ENCODE measurements at places on chromosomes 3 and 15.

DNA sequence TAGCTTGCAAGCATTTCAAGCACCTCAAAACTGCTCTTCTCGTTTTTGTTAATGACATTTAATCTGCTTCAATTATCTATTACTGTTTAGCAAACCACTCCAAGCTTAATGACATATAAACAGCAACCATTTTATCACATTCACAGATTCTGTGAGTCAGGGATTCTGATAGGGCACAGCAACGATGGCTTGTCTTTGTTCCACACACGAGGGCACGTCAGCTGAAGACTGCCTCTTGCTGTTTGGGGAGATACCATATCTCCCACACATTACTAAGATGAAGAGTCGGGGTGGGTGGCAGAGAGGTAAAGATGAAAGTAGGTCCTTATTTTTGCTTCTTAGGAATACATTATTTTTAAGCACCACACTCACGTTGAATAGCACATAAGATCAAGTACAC, 19.3 kb downstream of the CPOX start:
- no peak for DNase-seq

DNA sequence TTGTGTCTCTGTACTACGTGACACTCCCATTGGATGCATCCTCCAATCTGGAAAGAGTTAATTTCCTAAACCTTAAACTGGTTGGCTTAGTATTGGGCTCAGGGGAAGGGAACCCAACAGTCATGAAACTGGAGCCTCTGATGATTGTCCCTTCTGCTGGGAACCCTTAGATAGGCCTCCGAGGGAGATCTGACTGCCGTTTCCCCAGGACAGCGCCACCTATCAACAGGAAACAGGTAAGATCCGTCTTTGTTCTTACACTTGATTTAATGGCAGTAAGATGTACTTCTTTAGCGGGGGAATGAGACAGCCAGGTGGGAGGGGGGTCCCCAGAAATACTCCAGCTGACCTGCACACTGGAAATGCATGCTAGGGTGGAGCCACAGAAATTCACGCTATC, 1749.6 kb downstream of the SI start:
- DNase-seq = no peak

- DNase-seq = no peak
These were observed 38.4 kb upstream of the TIPARP start for GRCh38 chr3:156635973-156636372.

DNA sequence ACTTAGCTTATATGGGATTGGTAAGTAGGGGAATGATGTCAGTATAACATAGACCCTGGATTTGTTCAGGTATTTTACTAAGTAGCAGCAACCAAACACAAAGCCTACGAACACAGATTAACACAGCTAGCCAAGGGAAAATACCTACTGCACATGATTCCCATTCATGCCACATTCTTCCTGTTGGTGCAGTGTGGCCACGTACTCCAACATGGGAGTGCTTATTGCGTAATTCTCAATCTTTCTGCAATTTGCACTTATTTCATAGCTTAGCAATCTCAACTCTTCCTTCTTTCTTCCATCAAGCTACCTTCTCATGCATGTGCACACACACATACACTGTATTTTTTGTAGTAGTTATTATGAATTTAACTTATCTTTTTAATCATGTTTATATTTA, 186.8 kb downstream of the IL5RA start:
- no peak for DNase-seq

DNA sequence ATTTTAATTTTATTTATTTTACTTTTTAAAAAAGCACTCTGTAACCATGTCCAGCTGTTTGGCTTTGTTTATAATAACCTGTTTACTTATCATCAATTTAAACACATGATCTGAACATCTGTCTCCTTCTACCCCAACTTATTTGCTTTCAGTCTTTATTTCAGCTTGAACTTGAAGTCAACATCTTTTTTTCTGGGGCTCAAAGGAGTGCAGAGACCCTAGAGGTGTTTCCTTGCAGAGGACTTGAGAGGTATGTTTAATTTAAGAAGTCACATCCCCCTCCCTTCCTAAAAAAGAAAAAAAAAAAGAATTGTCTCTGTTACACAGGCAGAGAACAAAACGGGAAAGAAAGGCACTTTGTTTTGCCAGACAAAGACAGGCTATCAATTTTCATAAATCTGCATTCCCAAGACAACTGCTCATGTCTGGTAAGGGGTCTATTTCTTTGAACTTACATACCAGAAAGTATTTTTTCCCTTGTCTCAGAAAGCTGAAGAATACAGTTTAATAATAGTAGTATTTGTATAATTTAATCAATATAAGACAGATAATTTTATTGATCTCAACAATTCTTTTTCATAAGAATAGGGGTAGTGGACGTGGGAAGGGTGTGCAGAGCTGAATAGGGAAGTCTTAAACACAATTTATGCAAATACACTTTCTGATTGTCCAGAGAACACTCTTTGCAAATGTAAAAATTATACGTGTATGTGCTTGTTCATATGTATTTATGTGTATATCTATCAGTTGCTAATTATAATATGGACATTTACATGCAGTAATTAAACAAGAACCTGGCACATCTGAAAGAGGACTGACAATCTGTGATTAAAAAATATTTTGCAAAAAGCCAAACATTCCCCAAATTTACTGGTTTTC, 109.7 kb upstream of the PDZRN3 start:
- no peak for DNase-seq

DNA sequence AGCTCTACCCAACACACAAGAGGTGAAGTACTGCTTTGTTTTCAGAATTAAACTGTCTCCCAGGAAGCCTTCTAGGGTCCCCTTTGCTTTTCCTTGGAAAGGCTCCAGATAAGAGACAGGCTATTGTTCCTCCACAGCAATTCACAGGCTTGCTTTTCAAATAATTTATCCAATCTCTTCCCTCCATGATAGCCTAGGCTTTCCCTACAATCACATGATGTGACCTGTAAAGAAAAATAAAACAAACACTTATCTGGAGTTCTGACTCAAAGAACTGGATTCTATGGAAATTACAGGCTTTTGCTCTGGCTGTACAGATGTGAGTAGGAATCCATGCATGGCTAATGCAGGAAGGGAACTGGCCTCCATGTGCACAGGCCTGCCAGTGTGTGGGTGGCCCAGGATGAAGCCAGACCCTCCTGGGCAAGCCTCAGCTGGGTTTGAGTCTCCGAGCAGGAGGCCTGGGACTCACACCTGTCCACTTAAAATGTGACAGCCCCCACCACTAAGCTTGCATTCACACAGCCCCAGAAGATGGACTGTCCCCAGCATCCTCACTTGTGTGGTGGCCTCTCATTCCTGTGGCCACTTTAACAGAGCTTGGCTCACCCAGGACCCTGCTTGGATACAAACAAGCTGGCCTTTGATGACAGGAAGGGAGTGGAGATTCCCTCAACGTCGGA, 75.8 kb upstream of the LEKR1 start:
- DNase-seq = no peak

- no peak for DNase-seq
These were observed 82.0 kb downstream of the BOC start for GRCh38 chr3:113293348-113293747.

DNA sequence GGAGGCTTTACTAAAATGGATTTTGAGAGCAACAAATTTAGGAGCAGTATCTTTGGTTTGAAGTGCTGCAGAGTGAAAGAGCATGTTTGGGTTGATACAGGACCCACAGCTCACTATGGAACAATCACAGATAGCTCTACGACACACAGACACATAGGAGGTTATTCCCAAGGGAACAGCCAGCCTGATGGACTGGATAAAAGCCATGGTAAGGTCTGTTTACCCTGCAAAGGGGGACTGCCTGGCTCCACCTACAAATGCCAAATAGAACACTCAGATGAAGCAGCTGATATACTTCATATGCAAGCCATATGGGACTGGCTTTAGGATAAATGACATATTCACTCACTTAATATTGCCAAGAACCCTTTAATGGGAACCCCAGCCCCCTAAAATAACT, 75.4 kb downstream of the CDC25A start:
- no peak for DNase-seq

DNA sequence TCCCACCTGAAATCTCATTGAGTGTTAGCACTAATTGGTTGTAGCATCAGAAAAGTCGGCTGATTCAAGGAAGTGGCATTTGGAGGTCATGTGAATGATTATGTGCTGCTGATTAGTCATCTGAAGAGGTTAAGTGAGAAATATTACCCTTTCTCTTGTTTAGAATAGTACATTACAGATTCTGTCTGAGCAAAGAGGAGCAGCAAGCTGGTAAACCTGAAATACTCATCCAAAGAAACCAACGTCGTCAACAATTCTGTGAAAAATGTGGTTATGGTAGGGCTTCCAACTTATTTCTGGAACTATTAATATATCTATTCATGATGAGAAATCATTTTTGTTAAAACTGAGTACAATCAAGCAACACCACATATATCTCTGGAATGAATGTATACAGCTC, 1024.9 kb downstream of the TUSC7 start:
- DNase-seq = no peak

GRCh38 chr3:12898290-12898964, 57.1 kb upstream of the RPL32 start:
- no peak for DNase-seq

GRCh38 chr15:97817276-97817890, 143.1 kb upstream of the ARRDC4 start:
- DNase-seq = no peak

DNA sequence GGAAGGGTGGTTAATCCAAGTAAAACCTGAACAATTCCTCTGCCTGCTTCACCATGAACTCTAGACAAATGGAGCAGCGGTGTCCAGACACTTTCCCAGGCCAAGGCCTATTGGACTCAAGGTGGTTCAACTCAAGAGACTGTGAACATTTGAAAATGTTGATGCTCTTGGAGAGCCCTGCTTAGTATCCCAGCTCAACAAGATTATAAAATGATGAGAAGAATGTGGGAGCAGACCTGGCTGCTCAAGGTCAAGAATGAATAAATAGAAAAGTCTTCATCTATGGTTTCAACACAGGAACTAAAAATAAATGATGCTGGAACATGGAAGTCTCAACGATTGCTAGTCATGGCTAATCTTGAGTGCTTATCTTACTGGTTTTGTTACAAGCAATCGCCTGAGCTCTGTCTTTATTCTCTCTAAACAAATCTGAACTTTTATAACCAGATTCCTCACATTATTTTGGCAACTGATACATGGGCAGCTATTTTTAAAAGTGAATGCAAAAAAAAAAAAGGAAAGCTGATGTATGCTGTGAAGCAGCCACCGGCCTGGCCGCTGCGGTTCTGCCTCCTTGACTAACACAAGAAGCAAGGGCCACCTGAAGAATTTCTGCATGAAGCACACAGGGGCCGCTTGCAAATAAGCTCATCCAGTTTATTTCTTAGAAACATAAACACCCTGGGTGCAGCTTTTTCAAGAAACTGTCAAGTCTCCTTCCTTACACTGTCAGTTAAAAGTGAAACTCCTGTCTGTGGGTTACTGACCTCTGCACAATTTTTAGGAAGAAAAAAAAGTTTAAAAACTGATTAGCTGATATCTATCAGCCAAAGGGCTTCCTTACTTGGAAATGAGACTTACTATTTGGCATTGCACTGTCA, 120.1 kb upstream of the ARHGEF3 start:
- DNase-seq = no peak

DNA sequence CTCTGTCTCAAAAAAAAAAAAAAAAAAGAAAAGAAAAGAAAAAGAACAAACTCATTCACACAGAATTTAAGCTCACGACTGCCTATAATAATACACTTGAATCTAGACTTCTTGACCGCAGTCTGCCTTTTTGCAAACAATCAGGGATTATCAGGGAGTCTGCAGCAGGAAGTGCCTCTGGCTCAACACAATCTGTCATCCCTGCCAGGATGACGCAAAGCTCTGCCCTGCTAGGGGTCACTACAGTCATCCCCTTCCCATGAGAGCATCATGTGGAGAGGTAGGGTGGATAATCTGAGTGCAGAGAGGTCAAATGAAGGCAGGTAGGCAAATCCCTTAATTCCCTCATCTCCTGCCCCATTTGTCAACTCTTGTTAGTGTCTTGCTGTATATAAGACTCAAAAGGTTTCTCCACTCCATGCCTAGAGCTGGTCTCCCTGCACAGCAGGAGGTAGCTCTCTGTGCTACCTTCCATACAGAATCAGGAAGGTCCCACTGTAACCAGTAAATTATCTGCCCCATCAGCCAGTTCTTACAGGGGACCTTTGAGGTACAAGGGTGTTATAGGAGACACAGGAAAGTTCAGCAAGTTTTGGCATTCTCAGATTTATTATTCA, 4.2 kb downstream of the UBAP1L start:
- DNase-seq = no peak

GRCh38 chr3:86547692-86548091, 443.3 kb downstream of the VGLL3 start:
- no peak for DNase-seq

- DNase-seq = no peak
These were observed 7.3 kb downstream of the GRIP2 start for GRCh38 chr3:14532691-14533456.

GRCh38 chr3:171108066-171108465, 81.5 kb upstream of the SLC2A2 start:
- no peak for DNase-seq

GRCh38 chr3:46695177-46695961, 1.9 kb upstream of the ALS2CL start:
- peak; percentile 16 for DNase-seq

DNA sequence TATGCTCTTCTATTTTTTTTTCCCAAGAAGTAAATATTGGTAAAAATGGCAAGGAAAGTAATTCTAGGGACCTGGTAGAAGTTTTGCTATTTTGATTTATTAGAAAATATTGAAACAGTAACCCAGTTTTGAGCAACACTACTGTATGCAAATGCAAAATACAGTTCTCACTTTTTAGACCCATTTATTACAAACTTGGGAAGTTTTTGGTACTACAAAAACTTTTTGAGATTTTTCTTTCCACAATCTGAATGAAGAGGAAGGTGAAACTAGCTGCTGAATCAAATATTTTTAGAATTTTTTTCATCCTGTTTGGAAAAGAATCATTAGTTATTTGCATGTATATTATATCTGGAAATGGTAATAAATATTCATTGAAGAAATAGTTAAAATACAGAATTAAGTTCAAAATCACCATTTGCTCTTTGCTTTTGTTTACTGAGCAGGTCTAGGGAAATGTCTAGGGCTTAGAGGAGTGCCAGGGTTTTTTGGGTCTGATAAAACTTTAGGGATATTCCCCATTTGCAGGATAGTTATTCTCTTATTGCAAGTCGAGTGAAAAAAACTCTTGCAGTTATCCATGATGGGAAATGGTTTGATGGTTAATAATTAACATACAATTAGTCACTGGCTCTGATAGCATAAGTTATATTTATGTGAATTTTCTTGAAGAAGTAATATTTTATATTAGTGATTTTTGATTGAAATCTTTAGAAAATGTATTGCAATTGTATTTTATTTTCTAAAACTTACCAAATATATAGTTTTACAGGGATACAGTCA, 47.0 kb downstream of the TCF12 start:
- no peak for DNase-seq

GRCh38 chr3:26592451-26592850, 30.1 kb upstream of the LRRC3B start:
- DNase-seq = no peak

DNA sequence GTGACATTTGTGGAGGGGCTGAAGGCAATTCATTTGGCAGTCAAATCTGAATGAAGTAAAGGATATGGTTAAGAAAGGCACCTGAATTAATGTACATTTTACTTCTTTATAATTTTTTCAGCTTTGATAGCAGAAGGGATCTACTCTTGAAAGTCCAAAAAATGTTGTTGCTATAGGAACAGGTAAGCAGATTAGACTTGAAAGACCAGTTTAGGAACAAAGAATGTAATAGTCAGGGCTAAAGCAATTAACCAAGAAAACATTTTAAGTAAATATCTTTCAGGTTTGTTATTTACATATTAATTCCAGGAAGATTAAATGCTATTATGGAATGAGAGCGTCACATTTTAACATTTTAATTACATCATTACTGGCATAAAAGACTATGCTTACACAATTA, 1.1 kb downstream of the ATP13A4 start:
- no peak for DNase-seq

All from SW 1271 (cell line).